ENCODE measurements at places on chromosomes 1 and 21.

DNA sequence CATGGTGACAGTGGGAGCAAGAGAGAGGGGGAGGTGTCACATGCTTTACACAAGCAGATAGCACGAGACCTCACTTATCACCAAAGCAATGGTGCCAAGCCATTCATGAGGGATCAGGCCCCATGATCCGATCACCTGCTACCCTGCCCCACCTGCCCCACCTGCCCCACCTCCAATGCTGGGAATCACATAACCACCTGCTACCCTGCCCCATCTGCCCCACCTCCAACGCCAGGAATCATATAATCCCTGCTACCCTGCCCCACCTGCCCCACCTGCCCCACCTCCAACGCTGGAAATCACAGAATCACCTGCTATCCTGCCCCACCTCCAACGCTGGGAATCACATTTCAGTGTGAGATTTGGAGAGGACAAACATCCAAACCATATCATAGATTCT is 10.6 kb upstream of the AIRE start:
- no peak for DNase-seq

DNA sequence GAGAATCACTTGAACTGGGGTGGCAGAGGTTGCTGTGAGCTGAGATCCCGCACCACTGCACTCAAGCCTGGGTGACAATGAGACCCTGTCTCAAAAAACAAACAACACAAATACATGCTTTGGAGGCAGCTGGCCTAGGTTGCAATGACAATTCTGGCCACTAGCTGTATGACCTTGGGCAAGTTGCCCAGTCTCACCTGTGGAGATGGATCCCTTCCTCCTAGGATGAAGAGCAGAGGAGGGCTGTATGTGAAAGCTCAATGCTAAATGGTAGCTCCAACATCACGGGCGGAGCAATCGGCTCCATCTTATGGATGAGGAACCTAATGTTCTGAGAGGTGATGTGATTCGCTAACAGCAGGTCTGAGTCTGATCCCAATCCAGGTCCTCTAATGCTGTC is 20.6 kb downstream of the ADORA1 start:
- no peak for DNase-seq

- no peak for DNase-seq
These were observed 97.0 kb downstream of the RASAL2 start for GRCh38 chr1:178190881-178191280.

- DNase-seq = no peak
These were observed 17.6 kb upstream of the CLIC4 start for GRCh38 chr1:24727501-24728216.

GRCh38 chr1:104132382-104132973 is 382.8 kb downstream of the AMY1C start:
- no peak for DNase-seq

GRCh38 chr1:230220478-230220877 is 153.4 kb downstream of the GALNT2 start:
- no peak for DNase-seq
